NT2/D1 (cell line): ENCODE measurements at places on chromosomes 3 and 15.

DNA sequence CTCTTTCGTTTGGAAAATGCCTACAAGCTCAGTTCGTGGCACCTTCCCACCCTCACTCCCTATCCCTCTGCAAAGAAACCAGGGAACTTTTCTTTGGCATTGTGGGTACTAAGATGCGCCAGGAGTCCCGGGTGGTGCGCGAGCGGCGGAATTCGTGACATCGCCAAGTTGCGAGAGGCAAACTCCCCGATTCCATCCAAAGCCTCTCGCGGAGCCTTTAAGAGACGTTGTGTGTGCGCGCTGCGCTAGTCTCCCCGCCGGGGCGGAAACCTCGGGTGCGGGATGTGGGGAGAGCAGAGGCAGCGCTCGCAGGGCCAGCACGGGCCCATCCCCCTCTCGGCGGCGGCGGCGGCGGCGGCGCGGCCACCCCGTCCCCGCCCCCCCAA, 443 bp upstream of the NR2F2 start:
- DNase-seq: no peak

GRCh38 chr3:8503461-8503860, 1.8 kb downstream of the LMCD1 start:
- DNase-seq: no peak

DNA sequence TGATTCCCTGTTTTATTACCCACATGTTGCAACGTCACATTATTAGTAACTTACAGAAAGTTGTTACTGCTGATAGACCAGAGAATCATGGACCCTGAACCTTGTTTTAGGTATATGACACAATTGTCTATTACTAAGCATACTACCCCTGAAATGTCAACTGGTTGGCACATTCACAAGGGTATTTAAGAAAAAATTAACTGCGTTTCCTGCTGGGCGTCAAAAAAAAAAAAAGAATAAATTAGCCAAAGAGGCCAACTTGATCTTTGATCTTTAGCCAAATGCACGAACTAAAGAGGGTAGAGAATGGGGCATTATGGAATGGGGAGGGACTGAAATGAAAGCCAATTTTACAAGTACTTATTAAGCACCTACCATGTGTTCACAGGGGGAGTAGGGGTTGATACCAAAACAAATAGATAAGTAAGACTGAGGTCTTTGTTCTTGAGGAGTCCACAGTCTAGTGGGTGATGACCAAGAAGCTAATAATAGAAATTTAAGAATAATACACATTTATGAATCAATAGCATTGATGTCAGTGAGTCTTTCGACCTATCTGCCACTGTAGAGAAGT, 17.8 kb upstream of the MUC13 start:
- no peak for DNase-seq

GRCh38 chr15:40302981-40303380, 4.8 kb downstream of the PLCB2 start:
- no peak for DNase-seq

DNA sequence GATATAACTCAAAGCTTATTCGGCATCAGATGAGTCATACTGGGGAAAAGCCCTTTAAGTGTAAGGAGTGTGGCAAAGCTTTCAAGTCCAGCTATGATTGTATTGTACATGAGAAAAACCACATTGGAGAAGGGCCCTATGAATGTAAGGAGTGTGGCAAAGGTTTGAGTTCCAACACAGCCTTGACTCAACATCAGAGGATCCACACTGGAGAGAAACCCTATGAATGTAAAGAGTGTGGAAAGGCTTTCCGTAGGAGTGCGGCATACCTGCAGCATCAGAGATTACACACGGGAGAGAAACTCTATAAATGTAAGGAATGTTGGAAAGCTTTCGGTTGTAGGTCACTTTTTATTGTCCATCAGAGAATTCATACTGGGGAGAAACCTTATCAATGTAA, 7.5 kb downstream of the ZNF621 start:
- no peak for DNase-seq
